ENCODE measurements at places on chromosomes 16 and 17.
A peak's percentile ranks its signal among the peaks of the same experiment; 100 is the strongest.

DNA sequence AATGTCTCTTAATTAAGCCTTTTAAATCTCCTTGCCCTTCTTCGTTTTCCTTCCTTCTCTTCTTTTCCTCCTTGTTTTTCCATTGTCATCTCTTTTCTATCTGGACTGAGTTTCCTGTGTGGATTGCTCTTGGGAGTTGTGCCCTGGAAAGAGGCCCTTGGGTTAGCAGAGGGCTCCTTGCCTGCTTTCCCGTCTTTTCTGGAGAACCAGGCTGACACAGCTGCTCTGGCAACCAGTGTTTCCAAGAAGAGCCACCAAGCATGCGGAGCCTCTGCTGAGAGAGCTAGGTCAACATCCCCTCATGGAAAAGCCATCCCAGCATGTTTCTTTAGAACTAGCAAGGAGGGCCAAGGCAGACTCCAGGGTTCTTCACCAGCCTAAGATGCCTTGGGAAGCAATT, 75.4 kb downstream of the HLF start:
- DNase-seq, result no peak

DNA sequence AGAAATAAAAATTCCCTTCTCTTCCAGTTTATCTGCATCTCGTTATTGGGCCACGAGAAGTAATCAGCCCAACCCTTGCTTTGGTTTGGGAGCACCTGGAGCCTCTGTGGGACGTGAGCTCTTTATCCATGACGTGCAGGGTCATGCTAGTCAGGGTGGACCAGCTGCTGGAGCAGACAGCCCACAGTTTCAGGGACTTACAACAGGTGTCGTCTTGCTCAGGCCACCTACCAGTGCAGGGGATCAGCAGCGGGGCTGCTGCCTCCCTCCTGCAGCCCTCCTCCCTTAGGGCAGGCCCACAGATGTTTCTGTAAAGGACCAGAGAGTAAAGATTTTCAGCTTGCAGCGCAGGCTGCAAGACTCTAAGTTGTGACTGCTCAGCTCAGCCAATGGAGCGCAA, 16.9 kb downstream of the ADAD2 start:
- no peak for DNase-seq

GRCh38 chr16:87939562-87940423, 3.5 kb upstream of the CA5A start:
- no peak for DNase-seq

DNA sequence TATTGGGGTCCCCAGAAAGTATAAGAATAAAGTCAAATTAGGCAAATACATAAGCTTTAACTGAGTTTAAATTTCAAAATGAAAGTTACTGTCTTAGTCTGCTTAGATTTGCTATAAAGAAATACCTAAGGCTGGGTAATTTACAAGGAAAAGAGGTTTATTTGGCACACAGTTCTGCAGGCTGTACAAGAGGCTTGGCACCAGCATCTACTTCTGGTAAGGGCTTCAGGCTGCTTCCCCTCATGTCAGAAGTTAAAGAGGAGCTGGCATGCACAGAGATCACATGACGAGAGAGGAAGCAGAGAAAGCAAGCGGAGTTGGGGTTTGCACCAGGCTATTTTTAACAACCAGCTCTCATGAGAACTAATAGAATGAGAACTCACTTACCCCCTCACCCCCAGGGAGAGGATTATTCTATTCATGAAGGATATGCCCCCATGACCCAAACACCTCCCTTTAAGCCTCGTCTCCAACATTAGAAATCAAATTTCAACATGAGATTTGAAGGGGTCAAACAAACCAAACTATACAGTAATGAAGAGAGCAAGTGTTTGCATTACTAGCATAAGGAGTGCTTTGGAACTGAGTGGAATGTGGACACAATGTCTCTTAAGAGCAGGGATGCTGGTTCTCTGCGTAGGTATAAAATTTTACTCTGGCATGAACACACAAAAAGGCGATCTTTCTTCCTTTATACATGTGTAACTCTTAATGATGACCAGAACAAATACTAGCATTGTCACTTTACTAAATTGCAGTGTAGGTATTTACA, 292.8 kb upstream of the PMFBP1 start:
- no peak for DNase-seq

DNA sequence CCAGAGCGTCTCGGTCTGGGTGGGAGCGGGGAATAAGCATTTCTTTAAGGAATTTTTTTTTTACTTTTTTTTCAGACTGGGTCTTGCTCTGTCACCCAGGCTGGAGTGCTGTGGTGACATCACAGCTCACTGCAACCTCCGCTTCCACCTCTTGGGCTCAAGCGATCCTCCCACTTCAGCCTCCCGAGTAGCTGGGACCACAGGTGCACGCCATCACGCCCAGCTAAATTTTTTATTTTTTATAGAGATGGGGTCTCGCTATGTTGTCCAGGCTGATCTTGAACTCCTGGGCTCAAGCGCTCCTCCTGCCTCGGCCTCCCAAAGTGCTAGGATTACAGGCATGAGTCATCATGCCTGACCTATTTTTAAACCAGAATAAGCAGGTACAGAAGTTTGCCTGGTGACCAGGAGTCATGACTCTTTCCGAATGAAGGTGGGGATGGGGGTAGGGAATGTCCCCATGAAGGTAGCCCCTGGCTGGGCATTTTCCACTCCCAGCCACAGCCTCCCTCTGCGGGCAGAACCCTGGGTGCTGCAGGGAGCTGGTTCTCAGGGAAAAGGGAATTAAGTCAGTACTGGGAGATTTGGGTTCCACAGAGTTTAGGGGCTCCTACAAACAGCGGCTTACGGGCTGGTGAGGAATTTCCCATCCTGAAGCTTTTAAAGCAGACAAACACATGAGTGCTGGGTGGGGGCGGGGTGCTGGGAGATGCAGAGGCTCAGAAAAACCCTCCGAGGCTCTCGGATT, 48.3 kb downstream of the TBC1D16 start:
- DNase-seq, result no peak

DNA sequence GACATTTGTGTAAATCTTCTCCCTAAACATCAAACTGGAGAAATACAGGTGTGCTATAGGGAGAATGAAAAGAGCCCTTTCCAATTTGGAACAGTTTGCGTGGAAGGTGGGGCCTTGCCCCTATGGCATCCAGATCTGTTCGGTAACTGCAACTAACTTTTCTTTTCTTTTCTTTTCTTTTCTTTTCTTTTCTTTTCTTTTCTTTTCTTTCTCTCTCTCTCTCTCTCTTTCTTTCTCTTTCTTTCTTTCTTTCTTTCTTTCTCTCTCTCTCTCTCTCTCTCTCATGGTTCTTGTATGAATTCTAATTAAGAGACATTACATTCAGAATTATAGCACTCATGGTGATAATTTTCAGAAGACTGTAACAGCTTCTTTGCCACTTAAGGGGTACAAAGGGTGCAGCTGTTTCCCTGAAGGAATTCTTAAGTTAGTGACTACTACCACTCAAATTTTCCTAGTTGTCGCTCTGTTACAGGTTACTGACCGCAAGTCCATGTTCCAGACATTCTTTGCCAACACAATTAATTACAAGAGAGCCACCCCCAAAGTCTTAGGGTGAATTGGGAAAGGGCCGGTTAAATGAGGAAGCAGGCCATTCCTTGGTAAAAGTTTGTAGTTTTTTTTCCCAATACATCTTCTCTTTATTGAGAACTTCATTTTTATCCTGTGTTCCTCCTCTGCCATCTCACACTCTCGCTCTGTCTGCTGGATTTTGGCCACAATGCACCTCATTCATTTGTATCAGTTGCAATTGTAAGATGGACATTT, 69.8 kb downstream of the KSR1 start:
- no peak for DNase-seq

GRCh38 chr16:28880589-28880915, 2.3 kb downstream of the ATP2A1 start:
- DNase-seq, result no peak

GRCh38 chr17:17216776-17217175, 10.6 kb upstream of the PLD6 start:
- no peak for DNase-seq

- peak; percentile 43 for DNase-seq
Measured at GRCh38 chr16:11034481-11034931, 90.1 kb downstream of the CLEC16A start.

- DNase-seq, result no peak
Measured at GRCh38 chr17:3965118-3965800, 1.0 kb upstream of the ATP2A3 start.

DNA sequence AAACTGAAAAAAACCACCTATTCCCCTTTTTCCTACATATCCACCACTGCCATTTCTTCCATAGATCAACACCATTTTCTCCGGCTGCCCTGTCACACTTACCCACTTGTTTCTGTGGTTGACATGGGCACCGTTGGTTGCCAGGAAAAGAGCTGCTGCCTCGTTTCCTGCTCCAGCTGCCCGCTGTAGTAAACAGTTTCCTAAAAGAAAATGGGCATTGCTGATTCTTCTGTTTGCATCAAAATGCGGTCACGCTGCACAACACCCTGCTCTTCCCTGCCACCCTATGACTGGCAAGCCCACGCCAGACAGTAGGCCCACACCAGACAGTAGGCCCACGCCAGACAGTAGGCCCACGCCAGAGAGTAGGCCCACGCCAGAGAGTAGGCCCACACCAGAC, 46.3 kb downstream of the CYB5D2 start:
- no peak for DNase-seq

- DNase-seq, result no peak
Measured at GRCh38 chr17:40516581-40517285, 15.3 kb upstream of the TNS4 start.

- no peak for DNase-seq
Measured at GRCh38 chr16:14491861-14492529, 138.1 kb downstream of the PARN start.

- no peak for DNase-seq
Measured at GRCh38 chr17:64110379-64111152, 19.4 kb downstream of the ERN1 start.

DNA sequence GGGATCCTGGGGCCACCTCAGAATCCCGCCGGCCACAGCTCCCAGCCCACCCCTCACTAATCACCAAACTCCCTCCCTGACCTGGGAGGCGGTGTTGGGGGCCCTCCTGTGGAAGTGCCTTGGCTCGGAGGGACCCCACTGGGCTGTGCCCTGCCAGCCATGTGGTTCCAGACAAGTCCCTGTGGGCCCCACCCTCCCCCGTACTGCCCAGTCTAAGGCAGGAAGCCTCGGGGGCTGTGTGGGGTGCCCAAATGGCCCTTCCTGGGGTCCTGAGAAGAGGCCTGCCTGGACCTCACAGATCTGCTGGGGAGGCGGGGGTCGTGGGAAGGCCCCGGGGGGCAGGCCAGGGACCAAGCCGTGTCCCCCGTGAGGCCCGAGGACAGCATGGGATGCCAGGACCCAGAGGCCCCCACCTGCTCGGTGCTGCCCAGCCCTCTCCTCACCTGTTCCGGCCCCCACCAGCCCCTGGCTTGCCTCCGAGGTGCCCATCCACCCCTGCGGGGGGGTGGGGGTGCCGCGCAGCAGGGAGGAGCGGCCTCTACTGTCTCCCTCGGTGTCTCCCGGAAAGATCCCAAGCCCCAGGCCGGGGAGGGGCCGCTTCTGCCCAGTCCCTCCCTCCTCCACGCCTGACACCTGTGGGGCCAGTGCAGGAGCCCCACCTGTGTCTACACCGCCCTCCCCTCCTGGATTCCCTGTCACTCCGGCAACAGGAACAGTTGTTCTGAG, 9.3 kb upstream of the KREMEN2 start:
- DNase-seq, result no peak

DNA sequence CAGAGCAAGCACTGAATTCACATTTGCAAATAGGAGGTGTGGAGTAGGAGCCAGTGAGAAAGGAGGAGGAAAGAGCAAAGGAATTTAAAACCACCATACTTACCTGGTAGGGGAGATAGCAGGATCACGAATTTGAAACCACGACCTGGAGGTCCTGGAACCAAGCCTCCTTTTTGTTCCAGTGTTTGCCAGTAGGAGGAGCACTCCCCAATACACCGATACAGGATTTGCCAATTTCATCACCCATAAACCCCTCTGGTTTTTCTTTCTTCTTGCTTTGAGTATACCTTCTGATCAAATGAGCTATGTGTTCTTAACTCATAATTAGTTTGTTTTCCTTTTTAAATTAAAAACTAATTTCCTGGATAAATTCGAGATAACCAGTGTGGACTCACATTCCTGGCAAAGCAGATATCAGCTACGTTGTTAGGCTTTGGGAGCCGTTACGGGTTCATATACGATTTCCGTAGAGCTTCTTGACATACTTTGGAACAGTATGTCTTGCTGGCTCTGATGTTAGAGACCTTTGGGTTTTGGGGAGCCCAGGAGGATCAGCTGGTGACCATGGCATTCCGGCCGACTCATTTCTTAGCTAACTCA, 22.7 kb downstream of the BCO1 start:
- no peak for DNase-seq

GRCh38 chr17:8413328-8413727, 15.7 kb upstream of the RNF222 start:
- DNase-seq, result no peak

- DNase-seq, result no peak
Measured at GRCh38 chr16:53876811-53877210, 172.9 kb downstream of the FTO start.

DNA sequence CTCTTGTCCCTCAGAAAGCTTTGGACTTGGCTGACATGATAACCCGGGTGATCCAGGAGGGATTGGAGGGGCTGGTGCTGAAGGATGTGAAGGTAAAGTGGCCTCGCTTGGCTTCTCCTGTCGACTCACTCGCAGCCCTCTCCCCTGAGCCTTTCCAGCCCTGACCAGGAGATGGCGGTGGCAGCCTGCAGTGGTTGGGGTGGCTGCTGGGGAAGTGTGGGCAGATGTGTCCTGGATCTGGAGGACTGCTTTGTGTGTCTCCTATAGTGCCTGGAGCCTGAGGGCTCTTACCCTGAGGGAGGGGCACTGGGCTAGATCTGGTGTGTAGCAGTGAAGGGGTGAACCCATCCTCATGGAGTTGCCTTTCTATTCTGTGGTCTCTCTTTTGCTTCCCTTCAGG, 17.9 kb downstream of the LIG3 start:
- peak; percentile 67 for DNase-seq

DNA sequence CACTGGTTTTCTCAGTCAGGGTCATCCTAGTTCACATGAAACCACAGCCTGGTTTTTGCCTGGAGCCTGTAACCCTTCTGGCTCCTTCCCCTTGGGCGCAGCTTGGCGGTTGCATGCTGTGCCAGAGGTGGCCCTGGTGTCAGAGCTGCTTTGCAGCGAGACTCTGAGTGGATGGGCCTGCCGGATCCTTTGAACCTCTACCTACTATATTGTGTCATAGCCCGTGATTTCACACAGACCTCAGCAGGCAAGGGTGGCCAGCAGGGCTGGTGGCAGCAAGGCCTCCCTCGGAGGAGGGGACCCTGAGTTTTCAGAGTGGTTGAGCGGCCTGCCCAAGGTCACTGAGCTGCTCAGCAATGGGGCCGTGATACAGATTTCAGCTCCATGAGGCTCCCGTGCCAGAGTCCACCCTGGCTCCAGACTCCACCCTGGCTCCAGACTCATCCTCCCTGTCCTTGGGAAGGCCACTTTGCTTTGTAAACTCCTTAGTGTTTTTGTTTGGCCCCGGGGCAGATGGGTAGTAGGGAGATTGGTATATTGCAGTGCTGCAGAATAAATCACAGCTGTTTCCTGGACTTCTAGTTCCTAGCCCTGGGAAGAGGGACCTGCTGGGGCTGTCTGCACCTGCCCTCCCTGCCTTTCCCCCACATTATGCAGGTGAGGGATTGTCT, 9.7 kb downstream of the MPRIP start:
- DNase-seq, result no peak

GRCh38 chr17:66021757-66022156, 170.2 kb downstream of the CEP112 start:
- DNase-seq, result no peak

Data from fibroblast of skin of abdomen (primary cell).